AG20443 (cell line): ENCODE measurements at places on chromosomes 1 and 21.

- DNase-seq, result no peak
Observed at GRCh38 chr21:31503939-31504338, 155.6 kb upstream of the SOD1 start.

GRCh38 chr1:245168906-245169305 is 14.1 kb downstream of the KIF26B start:
- DNase-seq, result no peak

DNA sequence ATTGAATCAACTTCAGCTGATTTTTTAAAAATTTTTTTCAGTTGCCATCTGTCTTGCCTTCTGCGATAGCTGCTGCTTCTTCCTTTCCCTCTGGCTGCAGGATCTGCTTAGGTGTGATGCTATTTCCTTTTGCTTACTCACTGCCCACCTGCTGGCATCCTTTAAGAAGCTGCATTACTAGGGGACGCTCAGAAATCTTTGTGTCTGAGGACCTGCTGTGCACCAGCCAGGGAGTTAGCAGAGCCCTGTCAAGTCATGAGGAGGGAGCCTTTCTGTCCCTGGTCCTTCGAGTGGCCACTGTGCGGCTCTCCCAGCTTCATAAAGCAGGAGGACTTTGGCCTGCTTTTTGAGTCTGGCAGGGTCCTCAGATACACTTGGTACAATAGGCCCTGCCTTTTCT is 327.8 kb downstream of the USH2A start:
- DNase-seq, result no peak

DNA sequence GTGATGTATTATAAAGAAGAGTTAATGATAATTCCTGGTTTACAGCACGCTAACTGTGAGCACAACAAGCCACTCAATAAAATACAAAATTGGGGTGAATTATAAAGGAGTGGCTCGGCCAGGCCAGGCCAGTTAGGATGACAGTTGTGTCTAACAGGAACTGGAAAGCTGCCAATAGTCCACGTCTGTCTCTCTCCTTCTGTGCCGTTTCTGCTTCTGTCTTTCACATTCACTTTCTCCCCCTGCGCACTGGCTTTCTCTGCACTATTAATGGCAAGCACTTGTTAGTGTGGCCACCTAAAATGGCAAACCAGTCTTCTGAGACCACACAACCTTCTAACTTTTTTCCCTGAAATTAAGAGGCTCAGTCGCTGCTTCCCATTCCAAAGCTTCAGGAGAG is 394.3 kb downstream of the NTNG1 start:
- no peak for DNase-seq

- DNase-seq, result peak; percentile 61
Observed at GRCh38 chr1:227234998-227235405, 83.3 kb downstream of the CDC42BPA start.

GRCh38 chr1:240613356-240614142 is 1.6 kb upstream of the GREM2 start:
- no peak for DNase-seq

GRCh38 chr1:209160230-209160629 is 423.3 kb upstream of the CAMK1G start:
- DNase-seq, result no peak
